ENCODE measurements at places on chromosomes 6 and 20.

DNA sequence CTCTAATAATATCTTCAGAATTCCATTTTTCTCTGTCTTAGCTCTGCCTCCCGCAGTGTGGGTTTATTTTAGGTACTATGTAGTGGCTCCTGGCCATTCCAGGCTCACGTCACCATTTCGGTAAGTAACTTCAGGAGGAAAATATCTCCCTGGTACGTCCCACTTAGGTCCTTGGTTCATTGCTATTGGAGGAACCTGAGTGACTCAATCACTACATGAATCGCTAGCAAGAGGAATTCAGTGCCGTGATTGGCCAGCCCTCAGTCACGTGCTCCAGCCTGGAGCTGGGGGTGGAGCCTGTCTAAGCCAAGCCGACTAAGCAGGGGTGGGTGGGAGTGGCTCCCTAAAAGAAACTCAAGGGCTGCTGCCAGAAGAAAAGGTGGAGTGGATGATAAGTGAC, 67.3 kb upstream of the E2F3 start:
- DNase-seq: no peak

DNA sequence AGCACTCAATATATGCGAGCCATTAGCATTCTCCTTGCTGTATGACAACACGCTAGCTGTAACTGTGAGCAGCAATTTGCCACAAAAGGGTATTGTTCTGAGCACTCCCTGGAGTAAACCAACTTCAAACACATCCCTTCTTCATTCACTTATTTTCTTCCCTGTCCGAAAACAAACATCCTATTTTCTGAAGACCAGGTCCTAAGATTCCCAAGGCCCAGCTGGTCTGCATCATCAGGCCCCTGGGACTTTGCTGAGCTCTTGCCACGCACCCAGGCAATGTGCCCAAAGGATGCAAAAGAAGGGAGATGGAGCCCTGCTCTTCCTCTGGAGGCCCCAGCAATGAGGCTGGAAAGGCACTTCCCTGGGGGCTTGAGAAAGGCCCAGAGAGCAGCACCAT, 118.1 kb downstream of the PREX1 start:
- no peak for DNase-seq

DNA sequence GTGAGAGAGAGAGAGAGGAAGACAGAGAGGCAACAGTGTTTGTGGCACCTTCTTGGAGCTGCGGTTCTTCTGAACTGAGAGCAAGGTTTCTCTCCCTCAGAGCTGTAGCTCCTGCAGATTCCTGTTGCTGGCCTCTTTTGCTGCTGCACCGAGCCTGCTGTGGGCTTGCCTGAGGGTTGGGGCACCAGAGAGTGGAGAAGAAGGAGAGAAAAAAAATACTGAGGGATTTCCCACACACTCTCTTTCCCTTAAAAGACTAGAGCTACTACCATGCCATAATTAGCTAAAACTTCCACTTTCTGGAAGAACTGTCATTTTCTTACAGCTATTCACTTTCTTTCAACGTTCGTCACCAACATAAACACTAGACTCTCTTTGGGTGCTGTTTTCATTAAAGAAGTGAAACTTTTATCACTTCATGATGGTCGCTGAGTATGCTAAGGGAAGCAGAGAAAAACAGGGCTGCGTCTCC, 18.2 kb upstream of the ECI2 start:
- DNase-seq: no peak

- no peak for DNase-seq
These were observed 45.3 kb downstream of the CD83 start for GRCh38 chr6:14162826-14163225.

- DNase-seq: no peak
These were observed 232.4 kb downstream of the ZFAND3 start for GRCh38 chr6:38051819-38052434.

DNA sequence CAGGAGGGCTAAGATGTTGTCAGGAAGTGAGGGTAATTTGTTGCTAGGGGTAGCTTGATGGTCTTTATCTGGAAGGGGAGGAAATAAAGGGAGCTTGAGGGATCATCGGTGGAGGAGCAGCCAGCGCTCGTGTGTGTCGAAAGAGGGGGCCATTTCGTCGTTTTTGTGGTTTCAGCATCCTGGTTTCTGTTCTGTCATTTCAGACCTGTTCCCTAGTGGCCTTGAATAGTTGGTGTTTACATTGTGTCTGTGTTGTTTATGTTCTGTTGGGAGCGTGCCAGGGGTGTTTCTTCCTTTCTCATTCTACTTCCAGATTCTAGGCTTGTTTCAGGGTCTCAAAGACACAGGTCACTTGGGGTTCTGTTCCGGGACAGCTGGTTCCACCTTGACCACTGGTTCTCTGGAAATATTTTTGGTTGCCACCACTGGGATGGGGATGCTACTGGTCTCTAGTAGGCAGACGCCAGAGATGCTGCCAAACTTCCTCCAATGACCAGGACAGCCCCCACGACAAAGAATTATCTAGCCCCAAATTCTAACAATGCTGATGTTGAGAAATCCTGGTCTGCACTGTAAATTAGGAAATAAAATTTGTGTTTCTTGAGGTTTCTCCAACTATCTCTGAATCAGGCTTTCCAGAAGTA, 113.9 kb upstream of the NAA20 start:
- DNase-seq: no peak

- no peak for DNase-seq
These were observed 36.9 kb upstream of the TRAF3IP2 start for GRCh38 chr6:111642463-111643158.

DNA sequence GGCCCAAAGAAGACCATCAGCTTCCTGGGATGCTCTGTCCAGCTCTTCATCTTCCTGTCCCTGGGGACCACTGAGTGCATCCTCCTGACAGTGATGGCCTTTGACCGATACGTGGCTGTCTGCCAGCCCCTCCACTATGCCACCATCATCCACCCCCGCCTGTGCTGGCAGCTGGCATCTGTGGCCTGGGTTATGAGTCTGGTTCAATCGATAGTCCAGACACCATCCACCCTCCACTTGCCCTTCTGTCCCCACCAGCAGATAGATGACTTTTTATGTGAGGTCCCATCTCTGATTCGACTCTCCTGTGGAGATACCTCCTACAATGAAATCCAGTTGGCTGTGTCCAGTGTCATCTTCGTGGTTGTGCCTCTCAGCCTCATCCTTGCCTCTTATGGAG, 5.1 kb downstream of the OR2H1 start:
- no peak for DNase-seq

DNA sequence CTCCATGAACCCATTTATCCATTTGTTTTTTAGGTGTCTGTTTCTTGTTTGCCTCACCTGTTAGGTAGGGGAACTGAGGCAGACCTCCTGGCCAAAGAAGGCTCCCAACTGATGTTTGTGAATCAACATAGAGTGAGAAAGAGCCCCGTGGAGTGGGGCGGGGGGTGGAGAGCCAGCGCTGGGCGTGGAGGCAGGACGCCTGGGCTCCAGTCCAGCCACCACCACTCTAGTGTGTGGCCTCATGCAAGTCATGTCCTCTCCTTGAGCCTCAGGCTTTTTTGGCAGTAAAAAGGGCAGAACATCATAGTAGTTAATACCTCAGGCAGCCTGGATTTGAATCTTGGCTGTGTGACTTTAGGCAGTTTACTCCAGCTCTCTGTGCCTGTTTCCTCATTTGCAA, 42.2 kb upstream of the SCRT2 start:
- no peak for DNase-seq

DNA sequence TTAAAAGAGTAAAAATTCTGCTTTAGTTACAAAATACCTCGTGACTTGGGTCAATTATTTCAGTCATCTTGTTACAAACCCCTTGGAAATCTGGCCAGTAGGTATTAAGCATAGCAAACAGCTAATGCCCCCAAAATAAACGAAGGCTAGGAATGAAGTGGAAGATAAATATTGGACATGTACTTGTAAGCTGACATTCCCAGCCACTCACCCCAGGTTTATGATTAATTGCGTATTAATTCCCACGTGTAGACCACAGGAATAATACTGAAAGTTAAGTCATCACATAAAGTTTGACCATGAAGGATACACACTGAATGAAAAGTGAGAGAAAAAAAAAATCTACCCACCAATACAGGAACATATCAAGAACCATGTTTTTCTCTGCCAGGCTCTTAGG, 936.5 kb upstream of the ADGRB3 start:
- no peak for DNase-seq

DNA sequence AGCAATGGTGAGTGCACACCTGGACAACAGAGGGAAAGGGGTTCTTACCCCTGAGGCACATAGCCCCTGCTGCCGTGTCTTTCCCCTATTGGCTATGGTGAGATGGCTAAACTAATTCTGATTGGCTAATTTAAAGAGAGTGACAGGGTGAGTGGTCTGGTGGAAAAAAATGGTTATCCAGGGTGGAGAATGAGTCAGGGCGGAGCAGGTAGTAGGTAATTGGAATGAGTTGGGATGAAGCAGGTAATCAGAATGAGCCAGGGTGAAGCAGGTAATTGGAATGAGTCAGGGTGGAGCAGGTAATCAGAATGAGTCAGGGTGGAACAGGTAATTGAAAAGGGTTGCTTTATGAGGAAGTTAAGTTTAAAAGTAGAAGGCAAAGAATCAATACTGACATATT, 200.3 kb downstream of the EYA4 start:
- no peak for DNase-seq

GRCh38 chr20:50153153-50153499, 397 bp downstream of the PEDS1 start:
- DNase-seq: no peak

DNA sequence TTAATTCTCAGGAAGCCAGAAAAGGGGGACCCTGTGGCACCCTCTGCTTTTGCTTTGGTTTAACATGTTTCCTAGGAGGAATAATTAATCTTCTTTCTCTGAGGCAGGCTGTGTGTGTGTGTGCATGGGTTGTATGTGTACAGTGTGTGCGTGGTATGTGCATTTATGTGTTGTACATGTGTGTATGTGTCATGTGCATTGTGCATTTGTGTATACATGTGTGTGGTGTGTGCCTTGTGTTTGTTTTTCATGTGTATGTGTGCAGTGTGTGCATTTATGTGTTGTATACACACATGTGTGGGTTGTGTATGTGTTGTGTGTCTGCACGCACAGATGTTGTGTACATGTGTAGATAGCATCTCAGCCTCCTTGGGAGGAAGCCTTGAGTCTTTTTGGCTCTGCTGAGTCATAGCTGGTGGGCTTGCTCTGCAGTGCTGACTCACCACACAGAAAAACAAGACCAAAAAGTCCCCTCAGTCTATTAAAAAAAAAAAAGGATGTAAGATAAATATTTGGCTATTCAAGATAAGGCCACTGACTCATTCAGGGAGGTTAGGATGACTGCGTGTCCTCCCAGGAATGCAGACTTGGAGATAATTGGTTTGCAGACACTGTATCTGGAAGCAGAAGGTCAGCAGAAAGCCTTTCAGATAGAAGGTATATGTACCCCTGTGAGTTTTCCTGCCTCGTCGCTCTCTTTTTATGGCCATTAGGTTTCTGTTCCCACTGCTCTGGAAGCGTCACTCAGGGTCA, 58.6 kb downstream of the SYNJ2 start:
- no peak for DNase-seq

GRCh38 chr20:6566821-6567220, 200.7 kb upstream of the BMP2 start:
- no peak for DNase-seq

GRCh38 chr20:59207235-59207634, 43.6 kb downstream of the ZNF831 start:
- DNase-seq: no peak

GRCh38 chr6:30317913-30318589, 8.7 kb upstream of the TRIM39 start:
- no peak for DNase-seq

DNA sequence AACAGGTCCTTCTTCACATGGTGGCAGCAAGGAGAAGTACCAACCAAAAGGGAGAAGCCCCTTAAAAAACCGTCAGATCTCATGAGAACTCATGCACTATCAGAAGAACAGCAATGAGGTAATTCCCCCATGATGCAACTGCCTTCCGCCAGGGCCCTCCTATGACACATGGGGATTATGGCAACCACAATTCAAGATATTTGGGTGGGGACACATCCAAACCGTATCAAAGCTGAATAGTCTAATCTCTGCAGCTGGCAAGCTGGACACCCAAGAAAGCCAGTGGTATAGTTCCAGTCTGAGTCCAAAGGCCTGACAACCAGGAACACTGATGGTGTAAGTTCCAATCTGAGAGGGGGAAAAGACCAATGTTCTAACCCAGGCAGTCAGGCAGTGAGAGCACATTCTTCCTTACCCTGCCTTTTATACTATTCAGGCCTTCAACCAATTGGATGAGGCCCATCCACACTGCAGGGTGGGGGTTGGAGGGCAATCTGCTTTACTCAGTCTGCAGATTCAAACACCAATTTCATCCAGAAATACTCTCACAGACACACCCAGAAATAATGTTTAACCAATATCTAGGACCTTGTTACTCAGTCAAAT, 17.9 kb upstream of the CNKSR3 start:
- DNase-seq: no peak

- DNase-seq: no peak
These were observed 3.2 kb downstream of the TNFRSF6B start for GRCh38 chr20:63699466-63700198.

- DNase-seq: no peak
These were observed 28.4 kb upstream of the LY86 start for GRCh38 chr6:6559994-6560570.

DNA sequence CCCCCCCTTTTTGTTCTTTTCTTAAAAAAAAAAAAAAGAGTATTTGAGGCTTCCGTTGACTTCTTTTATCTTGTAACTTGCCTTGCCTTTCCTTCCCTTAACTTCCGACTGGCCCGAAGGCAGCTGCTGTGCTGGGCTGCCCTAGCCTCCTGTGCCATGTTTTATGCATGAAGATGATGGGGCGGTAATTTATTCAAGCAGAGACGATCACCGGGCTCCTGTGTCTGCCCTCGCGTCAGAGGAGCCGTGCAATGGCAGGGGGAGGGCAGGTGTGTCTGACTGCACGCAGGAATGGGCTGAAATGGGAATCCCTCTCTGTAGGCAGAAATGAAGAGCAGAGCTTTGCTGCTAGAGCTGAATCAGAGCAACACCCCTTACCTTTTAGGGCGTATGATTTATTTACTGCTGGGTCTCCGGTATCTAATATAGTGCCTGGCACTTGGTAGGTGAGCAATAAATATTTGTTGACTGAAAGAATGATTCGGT, 106.3 kb upstream of the RIPOR2 start:
- no peak for DNase-seq

GRCh38 chr20:17493173-17493572, 38.0 kb downstream of the BFSP1 start:
- no peak for DNase-seq

DNA sequence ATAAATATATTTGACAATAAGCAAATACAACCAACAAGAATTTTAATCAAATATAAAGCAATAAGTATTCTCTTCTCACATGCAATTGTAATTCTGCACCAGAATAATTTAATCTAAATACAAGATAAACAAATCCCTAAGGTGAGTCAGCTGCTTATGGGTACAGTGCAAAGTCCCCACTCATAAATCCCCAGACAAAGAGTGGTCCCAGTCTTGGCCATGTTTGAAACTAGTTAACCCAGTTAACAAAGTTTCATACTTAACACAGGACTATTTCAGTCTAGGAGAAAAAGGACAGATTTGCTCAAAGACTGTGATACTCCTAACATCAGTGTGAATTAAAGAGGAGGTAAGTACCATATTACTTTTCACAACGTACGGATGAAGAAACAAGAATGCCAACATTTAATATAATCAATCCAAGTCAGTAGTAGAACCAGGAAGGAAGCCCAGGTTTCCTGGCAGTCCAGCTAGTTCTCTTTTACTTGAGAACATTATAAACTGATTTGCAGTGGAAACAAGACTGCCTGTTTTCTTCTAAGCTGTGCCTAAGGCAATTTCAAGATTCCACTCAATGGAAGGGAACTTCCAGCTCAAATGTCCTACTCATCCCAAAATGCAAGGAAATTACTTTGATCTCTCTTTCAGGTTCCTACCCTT, 10.4 kb downstream of the SAMD3 start:
- DNase-seq: no peak

- no peak for DNase-seq
These were observed 62.0 kb downstream of the IYD start for GRCh38 chr6:150430815-150431214.
